ENCODE measurements at places on chromosomes 4 and X. TPM values are rescaled to one million over a fixed set of nuclear protein-coding genes. Genes with fewer than 3 reads are reported as not detected.

DNA sequence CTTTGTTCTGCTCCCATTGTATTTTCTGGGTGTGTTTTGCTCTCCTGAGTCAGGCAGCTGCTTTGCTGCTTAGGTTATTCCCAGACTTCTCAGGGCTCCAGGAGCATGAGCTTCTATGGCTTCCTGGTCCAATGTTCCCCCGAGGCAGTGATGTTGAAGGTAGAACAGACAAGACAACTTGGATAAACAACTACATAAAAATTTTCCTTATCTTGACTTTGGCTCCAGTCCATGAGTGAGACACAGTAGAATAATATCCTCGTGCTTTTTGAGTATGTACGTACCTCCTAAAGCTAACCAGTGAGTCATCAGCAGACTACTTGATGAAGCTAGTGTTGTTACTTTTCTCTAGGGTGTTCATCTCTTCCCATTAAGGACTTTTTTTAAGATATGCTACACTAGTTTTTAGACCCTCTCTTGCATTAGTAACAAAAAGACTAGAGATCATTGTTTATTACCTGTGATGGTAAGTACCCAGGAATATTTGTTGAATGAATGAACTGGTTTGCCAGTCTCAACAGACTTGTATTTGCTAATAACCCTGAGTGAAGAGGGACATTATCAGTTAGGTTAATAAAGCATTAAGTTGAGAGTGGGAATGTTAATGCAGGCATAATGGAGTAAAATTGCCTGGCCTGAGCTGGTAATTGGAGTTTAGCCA lies 131.9 kb downstream of the FHIP1A start:
- DNase-seq = no peak

The SLC9B1 gene
- total RNA-seq = 23.4 TPM

The BANK1 gene
- total RNA-seq = 10.0 TPM

GRCh38 chr4:176357359-176358082 lies 37.8 kb downstream of the SPCS3 start:
- DNase-seq = no peak

GRCh38 chrX:154734061-154734781 lies 16.7 kb downstream of the GAB3 start:
- peak; percentile 70 for DNase-seq

DNA sequence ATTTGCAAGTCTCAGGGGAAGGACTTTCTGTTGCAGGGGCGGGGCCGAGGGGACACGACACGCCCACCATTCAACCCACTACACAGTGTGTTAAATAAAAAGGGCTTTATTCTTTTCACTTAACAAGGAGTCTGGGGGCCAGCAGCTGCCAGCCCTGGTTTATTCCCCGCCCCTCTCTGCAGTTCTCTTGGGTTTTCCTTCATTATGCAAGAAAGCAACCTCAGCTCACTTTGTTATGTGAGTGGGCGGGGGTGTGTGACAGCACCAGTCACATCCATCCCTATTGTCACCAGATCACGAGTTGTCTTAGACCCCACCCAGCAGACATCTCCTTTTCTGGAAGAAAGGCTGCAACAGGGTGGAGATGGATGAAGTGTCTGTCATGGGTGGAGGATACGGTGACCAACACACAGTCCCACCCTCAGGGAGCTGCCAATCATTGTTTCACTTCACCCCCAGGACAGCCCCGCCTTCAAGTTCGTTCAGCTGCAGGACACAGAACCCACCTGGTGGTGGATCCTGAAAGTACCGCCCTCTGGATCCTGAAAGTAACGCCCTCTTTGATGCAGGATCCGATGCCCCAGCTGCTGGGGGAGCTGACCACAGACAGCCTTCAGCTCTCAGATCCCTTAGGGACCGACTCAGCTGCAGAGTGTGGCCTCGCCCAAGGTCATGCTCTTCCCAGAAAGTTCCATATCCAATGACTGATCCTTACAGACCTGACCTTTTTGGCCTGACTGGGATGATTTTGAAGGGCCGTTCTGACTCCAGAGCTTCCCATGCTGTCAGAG lies 79.6 kb downstream of the SMIM20 start:
- DNase-seq = no peak

- no peak for DNase-seq
These were observed 68.2 kb downstream of the HHIP start for GRCh38 chr4:144714166-144714565.

DNA sequence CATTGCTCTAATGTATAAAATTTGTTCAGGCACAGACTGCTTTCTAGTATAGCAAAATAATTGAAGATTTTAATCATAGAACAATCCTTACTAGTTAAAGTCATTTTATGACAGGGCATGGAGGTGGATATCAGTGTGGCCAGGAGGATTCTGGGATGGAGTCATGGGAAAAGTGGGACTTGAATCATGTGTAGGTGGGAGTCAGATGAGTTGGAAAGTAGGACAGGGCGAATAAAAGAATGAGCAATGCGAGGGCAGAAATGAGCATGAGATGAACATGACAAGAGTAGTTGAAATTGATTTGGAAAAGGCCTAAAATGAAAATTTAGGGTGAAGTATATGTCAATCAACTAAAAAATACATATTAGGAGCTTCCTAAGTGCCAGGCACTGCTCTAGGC lies 7.2 kb upstream of the SDAD1 start:
- DNase-seq = no peak

GRCh38 chr4:39855909-39856512 lies 121.7 kb downstream of the PDS5A start:
- DNase-seq = no peak

GRCh38 chr4:169272265-169272886 lies 1.6 kb upstream of the SH3RF1 start:
- no peak for DNase-seq

- no peak for DNase-seq
These were observed 108.1 kb upstream of the PAQR3 start for GRCh38 chr4:79047316-79047715.

The GPR78 gene
- total RNA-seq = 0.99 TPM

The MFAP3L gene
- total RNA-seq = 78.6 TPM

GRCh38 chr4:174847801-174848427 lies 18.9 kb upstream of the GLRA3 start:
- DNase-seq = no peak

- DNase-seq = no peak
These were observed 38.6 kb downstream of the HTRA3 start for GRCh38 chr4:8308144-8308543.
